ENCODE measurements at places on chromosomes 7 and 10.

- DNase-seq, result no peak
Observed at GRCh38 chr7:26891400-26892350, 27.3 kb upstream of the SKAP2 start.

GRCh38 chr10:123139521-123140163 is 3.9 kb downstream of the HMX3 start:
- no peak for DNase-seq

GRCh38 chr7:150564006-150564405 is 3.2 kb upstream of the GIMAP4 start:
- no peak for DNase-seq

- no peak for DNase-seq
Observed at GRCh38 chr7:123003539-123004126, 8.1 kb upstream of the TAS2R16 start.
